Jurkat, Clone E6-1 (cell line): ENCODE measurements at places on chromosomes 6 and 20.

DNA sequence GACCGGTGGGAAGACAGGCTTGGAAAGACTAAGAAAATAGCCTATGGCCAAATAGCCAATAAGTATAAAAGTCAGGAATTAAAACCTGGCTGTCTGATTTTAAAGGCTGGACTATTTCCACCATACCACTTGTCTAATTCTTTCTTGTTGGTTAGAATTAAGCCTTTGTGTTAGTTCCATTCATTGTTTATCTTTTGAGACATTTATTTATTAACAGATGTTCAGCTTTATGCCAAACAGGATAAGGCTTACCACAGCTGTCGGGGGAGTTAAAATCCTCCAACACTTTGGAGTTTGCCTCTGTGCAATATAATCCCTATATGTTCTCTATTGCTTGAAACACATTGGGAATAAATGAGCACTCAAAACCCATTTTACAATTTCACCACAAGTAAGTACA lies 208.3 kb downstream of the TMEM200A start:
- DNase-seq: no peak

DNA sequence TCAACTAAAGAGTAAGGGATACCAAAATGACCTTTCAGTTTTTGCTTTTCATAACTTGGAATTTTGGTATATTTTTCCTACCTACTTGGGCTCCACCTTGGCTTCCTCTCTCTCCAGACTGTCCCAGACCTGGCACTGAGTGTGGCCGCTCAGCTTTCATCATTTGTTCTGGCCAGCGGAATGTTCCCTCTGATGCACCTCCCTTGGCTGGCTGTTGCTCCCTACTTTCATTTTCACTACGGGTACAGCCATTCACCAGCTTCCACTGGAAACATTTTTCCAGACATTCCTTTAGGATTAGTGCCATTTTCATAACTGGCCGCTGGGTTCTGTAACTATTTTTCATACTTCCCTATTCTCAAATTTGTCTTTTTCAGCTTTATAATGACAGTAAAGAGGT lies 487.4 kb downstream of the TENT5A start:
- no peak for DNase-seq

GRCh38 chr6:41568585-41569384 lies 22.6 kb downstream of the FOXP4 start:
- no peak for DNase-seq

- DNase-seq: no peak
Observed at GRCh38 chr20:4171538-4172116, 156.3 kb upstream of the RNF24 start.

DNA sequence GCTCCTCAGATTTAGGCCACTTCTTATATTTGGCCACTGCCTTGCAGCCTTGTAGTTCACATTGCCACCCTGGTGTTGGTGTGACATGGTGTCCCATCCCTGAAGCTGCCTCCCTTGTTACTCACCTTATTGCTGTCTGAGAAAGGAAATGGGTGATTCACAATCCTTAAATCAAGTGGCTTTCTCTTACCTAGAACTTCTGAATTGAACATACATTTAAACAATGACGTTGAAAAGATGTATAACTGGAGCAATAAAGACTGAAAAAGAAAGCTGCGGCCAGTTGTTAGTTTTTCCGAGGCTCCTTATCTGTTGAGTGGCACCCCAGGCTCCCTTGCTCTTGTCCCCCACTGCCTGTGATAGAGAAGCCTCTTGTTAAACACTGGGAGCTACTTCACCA lies 28.8 kb upstream of the GNRH2 start:
- DNase-seq: no peak

- DNase-seq: no peak
Observed at GRCh38 chr20:60113771-60114170, 155.5 kb downstream of the CDH26 start.
